ENCODE measurements at places on chromosomes 16 and 17.

DNA sequence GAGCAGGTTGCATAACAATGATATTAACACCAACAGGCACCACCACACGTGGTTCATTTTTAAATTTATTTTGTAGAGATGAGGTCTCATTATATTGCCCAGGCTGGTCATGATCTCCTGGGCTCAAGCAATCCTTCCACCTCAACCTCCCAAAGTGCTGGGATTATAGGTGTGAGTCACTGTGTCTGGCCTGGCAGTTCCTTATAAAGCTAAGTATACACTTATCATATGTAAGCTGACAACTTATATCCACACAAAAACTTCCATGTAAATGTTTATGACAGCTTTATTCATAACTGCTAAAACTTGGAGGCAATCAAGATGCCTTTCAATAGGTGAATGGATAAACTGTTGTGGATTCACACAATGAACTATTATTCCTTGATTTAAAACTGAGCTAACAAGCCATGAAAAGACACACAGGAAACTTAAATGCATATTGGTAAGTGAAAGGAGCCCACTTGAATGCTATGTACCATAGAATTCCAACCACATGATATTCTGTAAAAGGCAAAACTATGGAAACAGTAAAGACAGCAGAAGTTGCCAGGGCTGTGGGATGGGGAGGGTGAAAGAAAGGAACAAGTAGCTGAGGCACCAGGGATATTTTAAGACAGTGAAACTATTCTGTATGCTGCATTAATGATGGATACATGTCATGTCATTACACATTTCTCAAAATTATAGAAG, 156.5 kb upstream of the KCNJ18 start:
- no peak for DNase-seq

DNA sequence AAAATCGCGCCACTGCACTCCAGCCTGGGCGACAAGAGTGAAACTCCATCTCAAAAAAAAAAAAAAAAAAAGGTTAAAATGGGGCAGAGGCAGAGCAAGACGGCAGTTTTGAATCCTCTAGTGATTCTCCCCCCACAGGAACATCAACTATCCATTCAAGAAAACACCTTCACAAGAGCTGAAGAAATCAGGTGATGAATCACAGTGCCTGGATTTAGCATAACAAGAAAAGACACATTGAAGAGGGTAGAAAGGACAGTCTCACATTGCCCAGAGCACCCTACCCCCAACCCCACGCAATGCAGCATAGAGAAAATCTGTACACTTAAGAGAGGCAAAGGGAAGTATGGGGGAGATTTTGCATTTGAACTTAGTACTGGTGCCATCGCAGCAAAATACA, 28.8 kb upstream of the RNF43 start:
- no peak for DNase-seq

DNA sequence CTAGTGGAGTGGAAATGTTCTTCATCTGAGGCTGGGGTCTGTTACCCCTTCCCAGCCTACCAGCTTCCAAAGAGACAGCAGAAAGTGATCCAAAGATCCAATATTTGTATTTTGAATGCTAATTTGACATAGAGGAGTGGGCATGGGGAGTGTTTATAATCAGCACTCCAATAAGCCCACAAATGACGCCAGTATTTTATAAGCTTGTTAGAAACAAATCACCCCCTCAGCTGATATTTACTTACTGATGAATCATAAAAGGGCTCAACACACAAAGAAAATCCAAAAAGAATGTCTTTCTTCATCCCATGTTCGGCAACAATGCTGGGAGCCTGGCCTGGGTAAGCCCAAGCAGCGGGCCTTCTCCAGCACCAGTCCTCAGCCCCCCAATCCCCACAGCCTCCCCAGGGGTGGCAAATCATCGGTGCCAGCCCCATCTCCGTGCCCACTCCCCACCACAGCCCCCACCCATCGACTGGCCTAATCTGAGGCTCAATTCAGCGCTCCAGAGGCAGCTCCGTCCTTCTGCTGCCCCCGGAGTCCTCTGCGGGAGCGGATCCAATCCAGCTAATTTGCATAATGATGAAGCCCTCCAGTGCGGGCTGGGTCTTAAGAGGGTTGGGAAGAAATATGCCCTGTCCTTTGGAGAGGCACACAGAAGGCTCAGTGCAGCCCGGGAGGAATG, 169.5 kb downstream of the C16orf78 start:
- DNase-seq: no peak

DNA sequence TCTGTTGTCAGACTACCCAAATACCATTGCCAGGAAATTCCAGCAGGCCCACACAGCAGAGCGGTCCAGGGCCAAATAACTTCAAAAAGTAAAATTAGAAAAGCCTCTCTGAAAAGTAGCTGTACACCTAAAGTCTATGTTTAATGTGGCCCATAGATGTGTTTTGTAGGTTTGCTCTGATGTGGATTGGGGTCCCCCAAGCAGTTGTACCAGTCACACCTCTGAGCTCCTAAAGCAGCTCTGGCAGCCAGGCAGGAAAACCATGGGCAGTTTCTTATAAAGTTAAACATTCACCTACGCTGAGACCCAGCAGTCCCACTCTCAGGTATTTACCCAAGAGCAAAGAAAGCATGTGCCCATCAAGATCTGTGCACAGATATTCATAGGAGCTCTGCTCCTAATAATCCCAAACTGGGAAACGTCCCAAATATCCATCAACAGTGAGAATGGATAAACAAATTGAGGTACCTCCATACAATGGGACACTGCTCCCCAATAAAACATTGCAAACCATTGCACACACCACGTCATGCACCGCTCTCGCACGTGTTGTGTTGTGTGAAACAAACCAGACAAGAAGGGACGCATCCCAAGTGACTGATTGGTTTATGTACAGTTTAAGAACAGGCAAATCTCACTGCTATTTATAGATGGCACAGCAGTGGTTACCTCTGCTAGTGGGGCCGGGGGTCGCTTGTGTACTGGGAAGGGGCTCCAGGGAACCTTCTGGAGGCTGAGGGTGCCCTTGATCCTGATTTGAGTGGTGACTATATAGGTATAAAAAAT, 15.8 kb upstream of the PRM1 start:
- DNase-seq: no peak

- DNase-seq: no peak
Observed at GRCh38 chr17:82483836-82484235, 25.3 kb downstream of the NARF start.

DNA sequence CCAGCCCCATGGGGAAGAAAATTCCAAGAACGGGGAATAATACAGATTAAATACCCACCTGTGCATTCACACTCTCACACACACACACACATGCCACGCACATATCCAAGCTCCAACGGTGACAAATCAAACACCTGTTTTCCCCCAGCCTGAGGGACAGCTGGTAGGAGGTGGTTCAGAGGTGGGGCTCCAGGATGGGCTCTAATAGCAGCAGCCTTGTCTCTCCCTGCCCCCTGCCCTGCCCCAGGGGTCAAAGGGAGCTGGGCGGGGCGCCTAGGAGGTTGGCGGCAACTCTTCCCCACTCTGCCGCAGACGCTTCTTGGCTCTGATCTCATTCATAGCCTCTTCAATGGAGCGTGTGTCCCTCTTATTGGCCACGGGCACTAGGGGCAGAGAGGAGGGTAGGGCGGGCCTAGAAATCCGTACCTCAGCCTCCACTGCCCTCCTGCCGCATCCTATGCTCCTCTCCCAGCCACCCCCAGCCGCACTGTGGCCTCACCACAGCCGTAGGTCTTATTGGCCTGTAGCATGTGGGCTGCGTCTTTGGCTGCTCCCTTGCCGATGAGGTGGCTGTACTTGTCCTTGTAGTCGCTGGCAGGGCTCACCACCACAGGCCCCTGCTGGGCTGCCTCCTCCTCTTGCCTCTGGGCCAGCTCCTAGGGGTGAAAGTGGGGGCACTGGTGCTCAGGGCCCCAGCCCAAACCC, 8.2 kb downstream of the SPAG7 start:
- DNase-seq: no peak

DNA sequence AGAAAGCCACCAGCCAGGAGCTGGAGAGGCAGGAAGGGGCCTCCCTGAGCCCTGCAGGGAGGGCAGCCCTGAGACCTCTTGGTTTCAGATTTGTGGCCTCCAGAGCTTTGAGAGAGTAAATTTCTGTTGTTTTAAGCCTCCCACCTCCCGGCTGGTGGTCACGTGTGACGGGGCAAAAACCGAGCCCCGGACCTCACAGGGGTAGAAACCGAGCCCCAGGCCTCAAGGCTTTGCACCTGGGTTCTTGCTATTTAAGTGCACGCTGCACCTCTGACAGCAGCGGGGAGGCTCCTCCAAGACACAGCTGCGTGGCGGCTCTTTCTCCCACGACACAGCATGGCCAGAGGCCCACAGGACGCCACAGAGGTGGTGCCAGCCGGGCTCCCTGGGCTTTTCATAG, 17.4 kb upstream of the ZC3H18 start:
- no peak for DNase-seq

DNA sequence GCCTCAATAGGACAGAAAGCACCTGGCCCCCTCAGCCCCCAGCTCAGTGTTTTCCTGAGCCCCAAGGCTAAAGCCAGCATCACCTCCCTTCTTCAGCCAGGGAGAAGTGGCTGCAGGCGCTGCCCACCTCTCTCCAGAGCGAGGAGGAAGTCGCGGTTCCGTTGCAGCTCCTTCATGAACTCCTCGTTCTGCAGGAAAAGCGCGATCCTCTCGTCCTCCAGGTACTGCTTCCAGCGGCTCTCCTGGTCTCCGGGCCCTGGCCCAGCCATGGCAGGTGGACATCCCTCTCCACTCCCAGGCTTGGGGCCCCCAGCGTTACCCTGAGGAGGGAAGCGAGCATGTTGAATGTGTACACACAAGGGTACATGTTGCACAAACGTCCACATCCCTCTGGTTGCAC, 22.7 kb upstream of the MRPS23 start:
- DNase-seq: no peak

- DNase-seq: no peak
Observed at GRCh38 chr17:59972778-59973177, 8.2 kb upstream of the RNFT1 start.

DNA sequence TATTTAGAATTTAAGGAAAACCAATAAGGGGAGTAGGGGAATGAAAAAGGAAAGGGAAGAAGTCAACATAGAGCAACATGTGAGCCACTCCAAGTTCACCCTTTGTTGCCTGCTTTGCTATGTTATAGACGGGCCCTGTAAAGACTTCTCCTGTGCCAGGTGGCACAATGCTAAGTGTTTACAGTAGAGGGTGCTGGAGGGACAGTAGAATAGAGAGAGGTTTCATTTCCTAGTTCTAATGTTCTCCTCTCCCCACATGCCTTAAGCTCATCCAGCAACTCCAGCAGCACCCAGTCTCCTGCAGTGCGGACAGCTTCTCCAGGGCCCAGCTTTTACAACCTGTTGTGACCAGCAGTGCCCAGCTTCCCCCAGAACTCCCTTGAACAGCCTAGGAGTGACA, 468.0 kb downstream of the HS3ST3B1 start:
- no peak for DNase-seq

DNA sequence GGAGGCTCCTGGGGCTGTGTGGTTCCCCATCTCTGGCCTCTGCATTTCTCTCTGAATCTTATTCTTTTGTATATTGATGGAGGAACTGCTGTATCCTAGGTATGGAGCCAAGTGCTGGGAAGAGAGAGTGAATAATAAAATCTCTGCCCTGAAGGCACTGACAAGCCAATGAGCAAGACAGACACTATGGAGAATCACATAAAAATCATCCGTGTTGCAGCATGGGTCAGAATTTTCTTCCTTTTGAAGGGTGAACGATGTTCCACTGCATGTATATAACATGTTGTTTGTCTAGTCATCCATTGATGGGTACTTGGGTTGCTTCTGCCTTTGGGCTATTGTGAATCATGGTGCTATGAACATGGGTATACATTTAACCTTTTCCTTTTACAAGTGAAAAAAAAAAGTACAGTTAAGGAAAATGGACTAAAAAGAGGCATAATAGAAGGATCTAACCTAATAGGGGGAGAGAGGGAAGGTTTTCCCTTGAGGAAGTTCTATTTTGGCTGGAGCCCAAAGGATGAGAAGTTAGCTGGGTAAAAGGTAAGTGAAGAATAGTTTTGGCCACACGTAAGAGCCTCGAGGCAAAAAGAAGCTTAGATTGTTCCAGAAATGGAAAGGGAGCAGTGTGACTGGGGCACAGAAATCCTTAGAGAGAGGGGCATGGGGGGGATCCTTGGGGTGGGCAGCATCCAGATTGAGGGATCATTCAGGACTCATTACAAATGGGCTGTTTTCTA, 32.3 kb upstream of the GNA13 start:
- DNase-seq: no peak

DNA sequence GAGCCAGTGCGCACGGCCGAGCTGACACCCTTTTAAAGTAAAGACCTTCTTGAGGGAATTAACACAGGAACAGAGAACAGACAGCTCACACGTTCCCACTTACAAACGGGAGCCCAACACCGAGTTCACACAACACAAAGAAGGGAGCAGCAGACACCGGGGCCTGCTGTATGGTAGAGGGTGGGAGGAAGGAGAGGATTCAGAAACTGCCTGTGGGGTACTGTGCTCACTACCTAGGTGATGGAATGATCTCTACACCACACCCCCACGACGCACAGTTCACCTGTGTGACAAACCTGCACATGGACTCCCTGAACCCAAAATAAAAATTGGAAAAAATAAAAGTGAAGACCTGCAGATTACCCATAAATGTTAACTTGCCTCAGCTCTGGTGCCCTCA, 32.5 kb downstream of the TMC6 start:
- DNase-seq: no peak

- no peak for DNase-seq
Observed at GRCh38 chr16:24609740-24610415, 70.5 kb downstream of the RBBP6 start.

- DNase-seq: peak; percentile 74
Observed at GRCh38 chr16:27449434-27450195, 47.6 kb downstream of the IL21R start.

DNA sequence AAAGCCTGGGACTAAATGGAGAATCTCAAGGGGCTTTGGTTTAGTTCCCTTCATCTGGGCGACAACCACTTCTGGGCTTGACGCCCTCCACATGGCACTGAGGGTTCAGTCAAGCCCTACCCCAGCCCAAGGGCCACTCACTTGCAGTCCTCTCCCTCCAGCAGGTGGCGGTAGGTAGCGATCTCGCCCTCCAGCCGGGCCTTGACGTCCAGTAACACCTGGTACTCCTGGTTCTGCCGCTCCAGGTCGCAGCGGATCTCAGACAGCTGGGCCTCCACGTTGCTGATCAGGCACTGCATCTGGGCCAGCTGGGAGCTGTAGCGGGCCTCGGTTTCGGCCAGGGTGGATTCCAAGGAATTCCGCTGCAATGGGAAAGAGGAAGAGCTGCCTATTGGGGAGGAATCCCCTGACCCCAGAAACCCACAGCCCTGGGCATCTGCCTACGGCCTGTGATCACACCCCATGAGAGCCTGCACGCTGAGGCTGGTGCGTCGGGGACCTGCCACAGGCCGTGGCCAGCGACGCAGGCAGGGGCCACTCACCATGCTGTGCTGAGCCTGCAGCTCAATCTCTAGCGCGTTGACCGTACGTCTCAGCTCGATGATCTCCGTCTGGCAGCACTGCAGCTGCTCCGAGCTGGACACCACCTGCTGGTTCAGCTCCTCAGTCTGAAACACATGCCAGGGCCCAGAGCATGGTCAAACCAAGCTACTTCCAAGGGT, 2.7 kb downstream of the KRT36 start:
- DNase-seq: peak; percentile 34

GRCh38 chr16:86761111-86762031, 183.0 kb downstream of the FOXL1 start:
- DNase-seq: peak; percentile 40
